ENCODE measurements at places on chromosomes 2 and 18.

DNA sequence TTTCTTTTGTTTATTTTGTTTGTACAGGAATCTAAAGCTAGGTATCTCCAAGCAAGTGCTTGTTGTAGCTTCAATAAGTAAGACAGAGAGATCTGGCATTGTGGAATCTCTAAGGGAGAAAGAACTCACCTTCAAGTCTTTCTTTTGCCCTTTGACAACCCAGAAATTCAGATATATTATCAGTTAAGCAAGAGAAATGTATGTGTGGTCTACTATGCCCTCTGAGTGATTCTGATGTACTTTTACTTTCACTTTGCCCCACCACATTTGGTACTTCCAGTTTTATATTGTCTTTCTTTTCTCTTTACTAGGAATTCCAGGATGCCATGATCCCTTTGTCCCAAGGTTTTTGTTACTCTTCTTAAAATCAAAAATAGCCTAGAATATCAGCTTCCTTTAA, 259.6 kb upstream of the PIK3C3 start:
- no peak for DNase-seq

DNA sequence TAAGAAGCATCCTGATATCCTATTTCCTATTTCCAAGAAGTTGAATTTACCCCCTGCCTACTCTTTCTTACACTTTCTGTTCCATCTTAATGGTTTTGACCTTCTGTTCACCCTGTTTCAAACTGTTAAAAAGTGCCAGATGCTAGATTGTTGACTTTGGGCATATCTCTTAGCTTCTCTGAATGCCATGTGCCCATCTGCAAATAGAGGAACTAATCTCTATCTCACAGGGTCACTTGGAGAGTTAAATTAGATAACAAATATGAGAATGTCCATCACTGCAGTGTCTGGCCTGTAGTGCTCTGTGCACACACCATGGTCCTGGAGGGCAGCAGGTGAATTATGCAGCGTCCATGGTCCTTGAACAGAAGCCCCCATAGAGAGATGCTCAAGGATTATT, 83.8 kb downstream of the LRATD1 start:
- DNase-seq = no peak

DNA sequence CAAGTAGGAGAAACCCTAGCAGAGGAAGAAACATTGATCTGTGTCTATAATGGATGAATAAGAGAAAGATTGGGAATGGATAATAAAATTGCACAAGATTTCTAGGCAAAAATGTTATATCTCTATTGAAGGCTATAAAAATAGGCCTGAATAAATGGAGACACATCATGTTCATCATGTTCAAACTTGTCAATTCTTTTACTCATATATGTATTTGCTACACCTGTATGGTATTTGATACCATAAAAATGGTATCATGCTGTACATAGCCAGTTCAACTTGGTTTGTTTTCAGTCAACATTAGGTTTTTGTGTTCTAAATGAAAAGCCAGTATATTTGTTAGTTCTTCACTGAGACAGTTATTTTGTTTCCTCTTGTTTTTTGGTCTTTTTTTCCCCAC, 132.2 kb upstream of the RNF152 start:
- DNase-seq = no peak

DNA sequence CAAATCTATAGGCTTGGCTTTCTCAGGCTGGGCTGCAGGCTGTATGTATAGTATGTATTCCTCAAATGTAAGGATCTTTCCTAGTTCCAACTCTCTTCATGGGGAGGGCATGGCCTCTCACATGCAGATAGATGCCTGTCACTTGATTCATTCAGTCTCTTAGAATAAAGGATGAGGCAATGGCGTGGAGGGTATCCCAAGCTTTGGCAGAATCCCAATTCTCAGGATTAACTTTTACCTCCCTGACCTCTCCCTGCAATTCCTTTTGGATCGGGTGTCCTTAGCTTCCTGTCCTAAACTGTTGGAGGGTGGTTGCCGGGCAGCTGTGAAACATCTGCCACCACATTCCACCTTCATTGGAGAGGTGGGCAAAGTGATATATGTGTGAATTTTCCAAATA, 80.3 kb downstream of the INSIG2 start:
- DNase-seq = no peak

DNA sequence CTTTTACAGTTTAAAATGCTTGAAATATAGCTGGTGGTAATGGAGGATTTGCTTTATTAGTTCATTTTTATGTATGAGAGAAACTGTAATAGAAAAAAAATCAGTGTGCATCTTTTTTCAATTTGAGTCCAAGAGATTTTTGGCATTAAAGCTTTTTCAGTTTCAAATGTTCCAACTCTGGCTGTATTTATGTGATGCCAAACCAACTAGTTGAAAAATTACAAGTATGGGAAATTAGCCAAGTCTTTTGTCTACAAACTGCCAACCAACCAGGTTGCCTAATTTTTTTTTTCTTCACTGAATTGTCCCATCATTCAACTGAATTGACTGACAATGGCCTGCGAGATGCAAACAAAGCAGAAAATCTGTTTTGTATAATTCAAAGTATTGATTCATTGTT, 95.7 kb downstream of the ICOS start:
- DNase-seq = no peak

- no peak for DNase-seq
These were observed 1218.9 kb downstream of the DSC3 start for GRCh38 chr18:29823671-29824070.

All from NCI-H2107 (cell line).